ENCODE measurements at places on chromosomes 11 and 22.

- DNase-seq = no peak
Observed at GRCh38 chr11:75809991-75810390, 5.0 kb upstream of the UVRAG start.

DNA sequence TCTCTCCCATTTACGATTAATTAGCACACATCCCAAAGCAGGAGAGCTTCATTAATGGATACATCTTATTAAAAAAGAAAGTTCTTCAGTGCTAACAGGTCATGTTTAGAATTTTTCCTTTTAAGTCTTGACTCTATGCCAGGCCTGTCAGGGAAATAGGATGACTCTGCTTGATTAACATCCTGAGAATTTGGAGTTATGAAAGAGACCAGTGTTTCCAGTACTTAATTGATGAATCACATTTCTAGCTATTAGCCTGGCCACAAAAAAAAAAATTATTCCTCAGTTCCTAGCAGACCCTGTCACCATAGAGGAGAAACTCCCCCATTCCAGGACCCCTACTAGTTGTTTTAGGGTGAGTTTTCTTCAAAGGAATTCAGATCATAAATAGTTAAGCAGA, 23.6 kb upstream of the ME3 start:
- DNase-seq = no peak

DNA sequence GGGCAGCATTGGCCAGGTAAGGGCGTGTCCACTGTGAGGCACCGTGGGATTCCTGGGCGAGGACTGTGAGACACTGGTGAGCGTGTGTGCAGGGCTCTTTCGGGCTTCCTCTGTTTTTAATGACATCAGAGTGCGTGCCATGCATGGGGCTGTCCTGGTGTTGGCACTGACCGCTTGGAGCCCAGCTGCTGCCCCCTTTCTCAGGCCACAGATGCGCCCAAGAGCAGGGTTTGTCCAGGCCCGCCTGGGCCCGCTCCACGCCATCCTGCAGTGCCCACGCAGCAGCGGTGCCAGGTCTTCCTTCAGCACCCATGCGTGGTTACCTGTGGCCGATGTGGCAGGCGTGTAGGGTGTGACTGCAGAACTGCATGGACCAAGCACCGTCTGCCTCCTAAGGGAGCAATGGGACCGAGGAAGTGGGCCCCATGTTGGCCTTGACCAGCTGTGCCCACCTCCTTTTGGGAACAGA, 72.3 kb upstream of the SEPTIN5 start:
- DNase-seq = no peak

GRCh38 chr11:20421946-20422345, 34.4 kb downstream of the PRMT3 start:
- DNase-seq = no peak

- no peak for DNase-seq
Observed at GRCh38 chr11:68334923-68335322, 22.5 kb downstream of the LRP5 start.

- no peak for DNase-seq
Observed at GRCh38 chr11:76806131-76806530, 23.0 kb downstream of the TSKU start.

GRCh38 chr11:63042596-63042995, 27.0 kb upstream of the SLC22A8 start:
- no peak for DNase-seq

- no peak for DNase-seq
Observed at GRCh38 chr11:85772695-85773094, 38.2 kb downstream of the SYTL2 start.

DNA sequence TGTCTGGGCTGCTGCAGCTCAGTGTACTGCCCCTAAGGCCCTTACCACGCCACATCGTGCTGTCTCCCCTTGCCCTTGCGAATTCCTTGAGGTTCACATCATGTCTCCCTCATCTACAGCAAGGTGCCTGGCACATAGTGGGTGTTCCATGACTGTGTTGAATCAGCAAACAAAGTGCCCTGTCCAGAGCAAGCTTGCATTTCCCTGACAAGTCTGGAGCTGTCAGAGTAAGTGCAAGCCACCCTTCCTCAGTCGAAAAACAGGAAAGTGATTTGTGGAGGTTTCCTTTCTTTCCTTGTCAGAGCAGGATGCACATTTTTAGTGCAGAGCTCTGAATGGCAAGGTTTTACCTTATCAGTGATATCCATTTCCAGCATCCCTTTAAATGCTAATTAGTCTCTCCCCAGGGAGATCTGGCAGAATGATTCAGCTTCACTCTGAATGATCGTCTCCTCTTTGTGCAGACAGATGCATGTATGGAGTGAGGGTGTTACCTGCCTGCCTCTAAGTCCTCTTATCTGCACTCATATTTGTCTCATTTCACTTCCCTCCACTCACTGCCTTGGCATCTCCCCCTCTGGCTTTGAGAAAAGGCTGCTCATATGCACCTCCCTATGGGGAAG, 331.2 kb downstream of the TMEM135 start:
- no peak for DNase-seq

- no peak for DNase-seq
Observed at GRCh38 chr11:62372871-62373270, 35.6 kb downstream of the ASRGL1 start.

GRCh38 chr11:16986434-16987204, 27.6 kb downstream of the PLEKHA7 start:
- DNase-seq = no peak

DNA sequence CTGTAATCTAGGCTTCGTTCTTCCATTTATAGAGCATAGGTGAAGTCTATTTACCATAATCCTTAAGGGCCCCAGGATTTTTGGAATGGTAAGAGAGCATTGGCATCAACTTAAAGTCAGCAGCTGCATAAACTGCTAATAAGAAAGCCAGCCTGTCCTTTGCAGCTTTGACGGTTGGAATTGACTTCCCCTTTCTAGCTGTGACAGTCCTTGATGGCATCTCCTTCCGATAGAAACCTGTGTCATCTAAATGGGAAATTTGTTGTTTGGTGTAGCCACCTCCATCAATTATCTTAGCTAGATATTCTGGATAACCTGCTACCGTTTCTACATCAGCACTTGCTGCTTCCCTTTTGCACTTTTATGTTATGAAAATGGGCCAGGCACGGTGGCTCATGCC, 58.0 kb upstream of the GLYATL1B start:
- no peak for DNase-seq

DNA sequence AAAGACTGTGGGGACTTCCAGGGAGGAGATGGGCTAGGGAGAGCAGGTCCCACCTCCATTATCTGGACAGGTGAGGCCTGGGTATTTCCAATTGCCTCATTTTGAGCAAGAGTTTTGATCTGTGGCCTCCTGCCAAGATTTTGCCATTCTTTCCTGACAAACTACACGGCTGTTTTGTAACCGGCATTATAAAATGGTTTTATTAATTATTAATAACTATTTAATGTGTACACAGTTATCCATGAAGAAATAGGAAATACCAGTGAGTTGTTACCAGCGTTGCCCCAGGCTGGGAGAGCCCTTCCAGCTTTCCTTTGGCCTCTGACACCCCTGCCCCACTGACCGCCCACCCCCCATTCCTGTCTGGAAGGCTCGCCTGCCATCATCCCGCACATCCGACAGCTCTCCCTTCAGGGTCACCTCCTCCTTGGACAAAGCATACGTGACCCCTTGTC, 14.9 kb upstream of the SEC14L3 start:
- no peak for DNase-seq

GRCh38 chr22:23182309-23183060, 2.2 kb downstream of the BCR start:
- peak; percentile 46 for DNase-seq

- peak; percentile 66 for DNase-seq
Observed at GRCh38 chr11:76799066-76799804, 16.1 kb downstream of the TSKU start.

DNA sequence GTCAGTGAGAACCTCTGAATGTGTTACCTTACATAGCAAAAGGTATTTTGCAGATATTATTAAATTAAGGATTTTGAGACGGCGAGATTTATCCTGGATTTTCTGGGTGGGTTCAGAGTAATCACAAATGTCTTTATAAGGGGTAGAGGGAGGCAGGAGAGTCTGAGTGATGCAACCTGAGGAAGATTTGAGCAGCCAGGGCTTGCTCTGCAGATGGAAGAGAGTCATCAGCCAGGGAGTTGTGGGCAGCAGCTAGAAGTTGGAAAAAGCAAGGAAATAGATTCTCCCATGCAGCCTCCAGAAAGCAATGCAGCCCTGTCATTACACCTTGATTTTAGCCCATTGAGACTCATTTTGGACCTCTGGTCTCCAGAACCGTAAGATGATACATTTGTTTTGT, 4.1 kb upstream of the WDR74 start:
- no peak for DNase-seq

DNA sequence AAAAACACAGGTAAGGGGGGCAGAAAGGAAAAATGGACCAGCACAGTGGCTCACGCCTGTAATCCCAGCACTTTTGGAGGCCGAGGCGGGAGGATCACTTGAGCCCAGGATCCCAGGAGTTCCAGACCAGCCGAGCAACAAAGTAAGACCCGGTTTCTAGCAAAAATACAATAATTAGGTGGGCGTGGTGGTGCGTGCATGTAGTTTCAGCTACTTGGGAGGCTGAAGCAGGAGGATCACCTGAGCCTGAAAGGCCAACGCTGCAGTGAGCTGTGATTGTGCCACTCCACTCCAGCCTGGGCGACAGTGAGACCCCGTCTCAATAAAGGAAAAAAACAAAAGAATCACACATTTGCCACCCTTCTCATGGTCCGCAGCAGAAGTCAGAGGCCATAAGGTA, 519.4 kb downstream of the BRD1 start:
- DNase-seq = no peak

- no peak for DNase-seq
Observed at GRCh38 chr11:70607561-70607960, 209.2 kb downstream of the CTTN start.

DNA sequence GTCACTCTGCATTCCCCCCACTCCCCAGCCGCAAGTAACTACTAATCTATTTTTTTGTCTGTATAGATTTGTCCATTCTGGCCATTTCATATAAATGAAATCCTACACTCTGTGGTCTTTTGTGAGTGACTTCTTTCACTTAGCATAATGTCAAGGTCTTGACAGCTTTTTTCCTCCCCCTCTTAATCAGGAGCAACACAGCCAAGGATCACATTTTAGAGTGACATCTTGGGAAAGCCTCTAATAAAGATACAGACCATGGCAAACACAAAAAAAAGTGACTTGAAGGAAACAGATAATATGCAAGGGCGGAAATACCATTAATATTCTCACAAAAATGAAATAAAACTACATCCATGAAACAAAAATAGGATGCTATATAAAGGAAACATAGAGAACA, 43.9 kb downstream of the RAB30 start:
- no peak for DNase-seq

DNA sequence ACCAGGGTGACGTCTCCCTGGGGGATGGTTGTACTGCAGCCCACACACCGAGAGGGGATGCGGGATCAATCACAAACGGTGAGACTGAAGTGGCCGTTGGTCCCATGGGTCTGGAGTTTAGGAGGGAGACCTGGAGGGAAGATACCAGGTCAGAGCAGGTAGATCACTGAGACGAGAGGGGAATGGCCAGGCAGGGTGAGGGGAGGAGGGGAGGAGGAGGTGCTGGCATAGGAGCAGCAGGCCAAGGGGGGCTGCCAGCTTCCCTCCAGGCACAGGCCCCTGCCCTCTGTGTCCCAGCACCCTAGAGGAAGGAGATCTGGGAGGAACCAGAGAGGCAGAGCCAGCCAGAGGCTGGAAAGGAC, 7.0 kb downstream of the MAPK8IP2 start:
- DNase-seq = no peak

DNA sequence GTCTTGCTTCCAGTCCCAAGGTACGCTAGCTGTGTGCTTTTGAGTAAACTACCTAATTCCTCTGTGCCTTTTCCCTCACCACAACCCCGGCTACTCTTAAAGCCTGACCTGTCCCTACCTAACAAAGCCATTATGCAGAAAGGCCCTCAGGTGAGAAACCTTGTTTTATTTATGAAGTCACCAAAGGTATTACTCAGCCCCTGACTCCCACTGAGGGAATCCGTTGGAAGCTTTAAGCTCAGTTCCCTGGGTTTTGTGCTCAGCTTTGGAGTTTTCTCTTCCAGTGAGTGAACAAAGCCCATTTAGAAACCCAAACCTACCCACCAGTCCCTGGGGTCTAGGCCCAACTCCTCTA, 90.9 kb downstream of the APIP start:
- no peak for DNase-seq

DNA sequence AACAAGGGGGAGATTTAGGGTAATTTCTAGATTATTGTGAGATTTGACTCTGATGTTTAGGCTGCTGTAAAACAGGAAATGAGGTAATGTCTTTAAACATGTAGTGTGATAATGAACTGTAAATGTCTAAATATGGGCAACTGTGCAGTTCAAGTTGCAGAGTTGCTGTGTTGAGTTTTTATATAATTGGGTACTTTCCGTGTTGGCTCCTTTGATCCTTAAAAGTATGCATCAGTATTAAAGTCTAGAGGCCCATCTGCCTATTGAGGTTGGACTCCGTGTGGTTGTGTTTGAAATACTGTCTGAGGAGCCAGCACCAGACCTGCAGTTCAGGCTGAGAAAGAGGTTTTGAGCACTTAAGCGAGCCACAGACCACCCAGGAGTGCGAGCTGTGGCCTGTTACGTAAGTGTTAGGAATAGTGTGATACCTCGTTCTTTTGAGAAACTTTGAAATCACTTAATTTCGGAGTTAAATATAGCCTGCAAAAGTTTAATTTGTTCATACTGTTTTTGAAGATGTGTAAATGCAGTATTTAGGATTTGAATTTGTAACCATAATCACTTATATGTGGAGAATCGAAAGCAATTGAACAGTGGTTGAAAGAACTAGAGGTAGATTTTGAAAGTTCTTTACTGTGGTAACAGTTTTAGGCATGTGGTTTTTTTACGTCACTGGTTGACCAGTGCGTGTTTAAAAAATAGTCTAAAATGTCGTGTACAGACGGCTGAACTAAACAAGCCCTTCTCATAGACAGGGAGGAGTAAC, 9.0 kb downstream of the FAM118A start:
- DNase-seq = no peak

DNA sequence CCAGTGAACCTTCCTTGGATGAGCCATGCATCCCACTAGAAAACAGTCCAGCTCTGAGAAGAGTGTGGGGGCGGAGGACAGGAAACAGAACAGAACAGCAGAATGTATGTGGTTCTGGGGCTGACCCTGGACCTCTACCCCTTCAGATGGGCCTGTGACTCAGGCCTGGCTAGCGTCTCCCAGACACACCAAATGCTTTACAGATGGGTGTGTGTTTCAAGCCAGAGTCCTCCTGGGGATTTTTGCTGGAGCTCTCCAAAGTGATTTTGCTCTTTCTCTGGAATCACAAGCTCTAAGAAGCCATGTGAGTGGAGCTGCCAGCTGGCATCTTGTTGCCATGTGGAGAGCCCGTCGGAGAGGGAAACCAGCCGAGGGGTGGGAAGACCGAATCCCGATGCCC, 13.2 kb upstream of the C1QTNF4 start:
- no peak for DNase-seq

DNA sequence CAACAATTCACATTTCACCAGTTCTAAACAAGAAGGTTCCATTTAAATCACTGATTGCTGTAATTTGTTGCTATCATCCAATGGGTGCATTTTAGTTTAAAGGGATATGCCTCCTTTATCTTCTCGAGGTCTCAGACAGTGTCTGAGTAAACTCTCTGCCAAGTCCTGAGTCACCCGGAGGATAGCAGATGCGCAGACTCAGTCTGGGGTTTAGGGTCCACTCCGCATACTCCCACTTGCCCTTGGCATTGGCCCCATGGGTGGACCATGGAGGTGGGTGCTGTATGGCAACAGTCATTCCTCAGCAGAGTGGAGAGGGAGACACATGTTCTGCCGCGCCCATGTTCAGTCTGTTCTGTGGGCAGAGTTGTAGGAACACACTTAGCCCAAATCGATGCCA, 65.4 kb upstream of the CRTAM start:
- DNase-seq = no peak

All from NCI-H1105 (cell line).